Foreskin keratinocyte (primary cell): ENCODE measurements at places on chromosomes 12 and 14.

GRCh38 chr14:37791384-37792036 is 196.1 kb downstream of the TTC6 start:
- no peak for DNase-seq

DNA sequence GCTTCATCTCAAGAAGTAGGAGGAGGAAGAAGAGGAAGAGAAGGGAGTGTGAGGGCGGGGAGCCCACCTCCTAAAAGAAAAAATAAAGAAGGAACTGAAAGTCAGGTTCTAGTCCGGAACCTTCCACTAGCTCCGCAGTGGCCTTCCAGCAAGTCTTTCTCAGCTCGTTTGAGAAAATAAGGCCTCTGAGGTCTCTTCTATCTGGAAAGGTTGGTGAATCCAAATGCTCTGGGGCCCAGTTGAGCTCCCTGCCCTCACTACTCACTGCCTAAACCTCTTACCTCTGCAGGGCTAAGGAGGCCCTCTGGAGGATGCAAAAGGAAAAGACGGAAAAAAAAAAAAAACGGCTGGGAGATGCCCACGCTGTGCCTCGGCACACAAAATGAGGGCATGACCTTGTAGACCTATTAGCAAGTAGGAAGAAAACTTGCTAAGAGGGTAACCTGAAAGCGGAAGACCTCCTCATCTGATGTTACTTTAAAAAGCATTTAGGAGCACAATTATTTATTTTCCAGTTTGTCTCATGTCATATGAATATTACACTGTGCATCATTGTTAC is 35.9 kb downstream of the FBLN5 start:
- DNase-seq = peak; percentile 49

- DNase-seq = no peak
These were observed 267.6 kb upstream of the BTG1 start for GRCh38 chr12:92413286-92413685.

DNA sequence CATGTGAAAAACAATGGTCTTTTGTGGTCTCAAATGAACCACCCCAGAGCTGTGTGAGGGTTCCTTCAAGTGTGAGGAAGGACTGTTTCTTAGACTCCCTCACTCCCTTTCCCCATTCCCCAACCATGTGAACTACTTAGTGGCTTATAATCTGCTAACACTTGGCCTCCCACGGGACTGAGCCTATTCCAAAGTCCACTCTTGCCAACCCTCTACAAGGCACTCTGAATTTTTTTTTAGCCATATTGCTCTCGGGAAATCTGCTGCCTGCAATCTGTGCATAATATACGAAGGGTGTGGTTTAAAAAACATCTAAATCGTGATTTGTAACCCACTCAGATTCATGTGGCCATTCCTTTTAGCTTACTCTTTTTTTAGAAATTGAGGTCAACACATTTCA is 2.6 kb downstream of the SVOP start:
- no peak for DNase-seq

DNA sequence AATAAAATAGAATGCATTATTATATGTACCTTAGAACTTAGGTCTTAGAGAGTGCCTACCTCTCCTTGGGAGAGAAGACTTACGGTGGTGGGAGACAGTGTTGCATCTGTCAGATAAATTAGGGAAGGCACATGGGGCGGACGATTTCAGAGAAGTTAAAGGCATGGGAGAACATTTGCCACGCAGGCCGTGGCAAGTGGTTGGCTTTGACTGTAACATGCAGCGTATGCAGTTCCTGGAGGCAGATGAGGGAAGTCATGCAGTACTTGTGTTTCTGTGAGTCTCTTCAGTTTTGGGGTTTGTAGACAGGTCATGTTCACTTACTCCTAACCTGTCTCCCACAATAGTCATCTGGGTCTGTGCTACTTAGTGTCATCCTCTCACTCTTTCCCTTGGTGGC is 43.6 kb downstream of the ETV6 start:
- DNase-seq = no peak

DNA sequence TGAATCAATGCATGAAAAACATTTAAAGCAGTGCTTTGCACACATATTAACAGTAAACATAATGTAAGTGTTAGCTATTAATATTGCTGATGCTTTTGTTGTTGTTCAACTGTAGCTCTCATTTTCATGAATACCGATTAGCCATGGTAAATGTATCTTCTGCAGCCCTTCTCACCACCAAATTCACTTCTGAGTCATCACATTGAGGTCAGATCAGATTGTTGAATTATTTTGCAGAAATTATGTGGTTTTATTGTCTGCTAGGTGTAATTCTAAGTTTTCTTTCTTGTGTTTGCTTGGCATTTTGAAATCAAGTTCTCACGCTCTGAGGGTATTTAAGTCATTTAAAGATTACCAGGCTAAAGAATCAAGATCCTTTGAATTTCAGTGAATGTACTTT is 74.6 kb downstream of the AKAP6 start:
- DNase-seq = no peak

GRCh38 chr14:59277659-59278058 is 89.2 kb downstream of the DAAM1 start:
- no peak for DNase-seq

- DNase-seq = no peak
These were observed 113.1 kb downstream of the ITPR2 start for GRCh38 chr12:26719852-26720251.

DNA sequence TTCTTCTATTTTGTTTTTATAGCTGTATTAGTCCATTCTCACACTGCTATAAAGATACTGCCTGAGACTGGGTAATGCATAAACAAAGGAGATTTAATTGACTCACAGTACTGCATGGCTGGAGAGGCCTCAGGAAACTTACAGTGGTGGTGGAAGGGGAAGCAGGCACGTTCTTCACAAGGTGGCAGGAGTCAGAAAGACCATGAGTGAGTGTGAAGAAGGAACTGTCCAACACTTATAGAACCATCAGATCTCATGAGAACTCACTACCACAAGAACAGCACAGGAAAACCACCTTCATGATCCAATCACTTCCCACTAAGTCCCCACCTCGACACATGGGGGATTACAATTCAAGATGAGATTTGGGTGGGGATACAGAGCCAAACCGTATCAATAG is 42.3 kb downstream of the ARMH4 start:
- DNase-seq = no peak

GRCh38 chr12:60259225-60259624 is 663.4 kb downstream of the SLC16A7 start:
- DNase-seq = no peak

- no peak for DNase-seq
These were observed 72.2 kb upstream of the PRMT8 start for GRCh38 chr12:3418609-3419390.

DNA sequence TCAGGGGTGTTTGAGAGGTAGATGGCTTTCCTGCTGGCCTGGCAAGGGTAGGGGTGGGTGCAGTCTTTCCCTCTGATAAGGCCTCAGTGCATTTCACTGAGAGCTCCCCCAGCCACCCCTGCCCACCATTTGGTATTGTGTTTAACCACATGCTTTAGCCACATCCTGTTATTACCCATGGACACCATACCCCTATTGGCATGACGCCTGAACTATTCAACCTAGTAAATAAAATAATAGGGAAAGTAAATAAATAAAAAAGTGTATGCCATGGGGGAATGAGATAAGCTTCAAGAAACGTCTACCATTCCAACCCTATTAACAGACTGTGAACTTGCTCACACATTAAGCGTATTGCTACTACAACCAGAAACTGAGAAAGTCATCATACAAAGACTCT is 7.6 kb upstream of the LGR5 start:
- DNase-seq = no peak

GRCh38 chr12:18446061-18446644 is 184.8 kb downstream of the PIK3C2G start:
- no peak for DNase-seq

DNA sequence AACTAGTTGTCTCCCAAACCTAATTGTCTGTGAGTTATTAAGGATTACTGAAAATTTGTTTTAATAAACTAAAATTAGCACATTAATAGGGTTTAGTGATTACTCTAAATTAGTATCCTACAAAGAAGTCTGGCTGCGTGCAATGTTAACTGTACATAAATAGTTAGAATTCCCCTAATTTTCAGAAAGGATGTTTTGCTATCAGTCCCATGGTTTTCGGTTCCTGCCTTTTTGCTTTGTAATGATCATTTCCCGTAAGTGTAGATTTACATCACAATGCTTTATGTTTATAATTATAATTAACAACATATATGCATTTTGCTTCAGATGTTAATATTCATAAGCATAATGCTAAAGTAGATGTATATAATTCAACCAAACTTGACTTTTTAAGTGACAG is 19.8 kb upstream of the LYZ start:
- no peak for DNase-seq

GRCh38 chr14:96072076-96072475 is 32.9 kb downstream of the C14orf132 start:
- no peak for DNase-seq

- peak; percentile 16 for DNase-seq
These were observed 25.7 kb downstream of the FGF23 start for GRCh38 chr12:4353785-4354208.

DNA sequence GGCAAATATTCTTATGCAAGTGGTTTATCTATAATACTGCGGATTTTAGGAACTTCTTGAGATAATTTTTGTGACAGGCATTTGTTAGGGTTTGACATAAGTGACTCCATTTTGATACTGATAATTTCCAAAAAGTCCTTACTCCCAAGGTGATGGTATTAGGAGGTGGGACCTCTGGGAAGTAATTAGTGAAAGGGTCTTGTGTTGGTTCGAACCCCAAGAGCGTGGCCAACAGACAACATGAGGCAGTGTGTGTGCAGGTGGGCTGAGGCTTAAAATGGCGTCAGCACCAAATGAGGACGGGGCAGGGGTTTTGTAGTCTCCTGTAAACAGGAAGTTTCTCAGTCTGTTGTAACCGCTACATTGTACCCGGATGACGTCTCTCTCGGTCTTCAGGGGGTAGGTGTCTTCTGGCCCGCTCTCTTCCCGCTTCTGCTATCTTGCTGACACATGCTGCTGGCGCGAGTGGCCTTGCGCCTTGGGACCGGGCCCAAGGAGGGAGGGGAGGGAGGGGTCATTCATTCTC is 1.7 kb upstream of the C12orf43 start:
- DNase-seq = no peak

DNA sequence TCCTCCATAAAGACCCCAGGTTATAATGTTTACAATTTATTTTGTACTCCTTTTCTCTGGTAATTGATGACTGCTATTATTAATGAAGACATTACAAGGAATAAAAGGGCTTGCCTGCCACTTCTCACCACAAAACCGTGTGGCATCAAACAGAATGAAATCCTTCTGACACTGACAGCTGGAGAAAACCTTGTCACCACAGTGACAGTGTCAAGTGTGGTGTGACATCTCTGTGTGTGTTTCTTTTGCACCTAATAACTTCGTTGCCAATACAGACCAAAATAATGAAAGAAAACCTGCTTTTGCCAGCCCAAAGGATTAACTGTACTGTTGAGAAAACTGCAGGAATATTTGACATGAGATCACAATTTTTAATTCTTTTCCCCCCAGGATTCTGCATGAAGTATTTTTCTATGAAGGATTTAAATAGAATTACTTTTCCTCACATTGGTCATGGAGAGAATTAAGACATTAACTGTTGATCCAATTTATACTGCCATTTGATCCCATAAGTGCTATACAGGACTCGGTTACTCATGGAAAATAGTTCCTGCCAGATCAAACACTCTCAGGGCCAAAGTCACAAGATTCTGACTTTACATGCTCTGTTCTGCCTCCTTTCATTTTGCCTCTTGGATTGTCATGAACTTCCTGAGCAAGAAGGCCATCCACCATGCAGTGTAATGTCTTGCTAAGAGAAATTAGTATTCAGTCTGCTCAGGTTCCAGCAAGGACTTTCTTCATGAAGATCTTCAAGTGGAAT is 60.4 kb upstream of the IFNG-AS1 start:
- no peak for DNase-seq

- no peak for DNase-seq
These were observed 9.1 kb downstream of the INTS13 start for GRCh38 chr12:26928661-26929060.

DNA sequence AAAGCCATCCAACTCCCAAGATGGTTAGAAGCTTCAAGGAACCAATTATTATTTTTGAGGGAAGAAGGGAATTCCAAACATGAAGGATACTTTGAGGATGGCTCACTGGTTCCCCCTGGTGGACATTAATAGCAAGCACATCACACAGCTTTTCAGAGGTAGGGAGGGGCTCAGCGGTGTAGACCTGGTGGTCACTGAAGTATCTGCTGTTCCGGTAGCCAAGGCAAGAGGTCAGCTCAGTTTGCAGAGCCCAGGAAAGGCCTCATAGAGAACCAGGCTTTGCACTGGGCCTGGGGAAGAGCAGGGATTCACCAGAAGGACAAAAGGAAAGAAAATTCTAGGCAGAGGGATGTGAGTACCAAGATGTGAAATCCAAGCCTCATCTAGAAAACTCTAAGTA is 118.7 kb downstream of the KSR2 start:
- DNase-seq = peak; percentile 38

- peak; percentile 52 for DNase-seq
These were observed 77.9 kb downstream of the SPRING1 start for GRCh38 chr12:116659771-116660481.

GRCh38 chr12:80805106-80805505 is 88.4 kb downstream of the MYF5 start:
- no peak for DNase-seq

DNA sequence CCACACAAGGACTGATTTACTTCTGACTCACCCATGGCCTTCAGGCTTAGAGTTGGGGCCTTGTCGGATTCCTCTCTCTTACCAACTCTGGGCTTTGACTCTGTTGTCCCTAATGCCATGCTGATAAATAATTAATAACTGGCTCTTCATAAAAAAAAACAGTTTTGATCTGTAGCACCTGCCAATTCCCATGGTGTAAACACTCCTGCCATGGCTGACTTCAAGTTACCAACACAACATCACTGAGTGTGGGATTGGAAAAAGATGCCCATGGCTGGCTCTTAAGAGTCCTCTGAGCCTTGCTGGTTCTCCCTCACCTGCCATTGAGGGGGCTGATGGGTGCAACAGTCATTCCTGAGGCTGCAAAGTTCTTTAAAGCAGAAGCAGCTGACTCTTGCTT is 104.8 kb downstream of the KIF26A start:
- DNase-seq = no peak

DNA sequence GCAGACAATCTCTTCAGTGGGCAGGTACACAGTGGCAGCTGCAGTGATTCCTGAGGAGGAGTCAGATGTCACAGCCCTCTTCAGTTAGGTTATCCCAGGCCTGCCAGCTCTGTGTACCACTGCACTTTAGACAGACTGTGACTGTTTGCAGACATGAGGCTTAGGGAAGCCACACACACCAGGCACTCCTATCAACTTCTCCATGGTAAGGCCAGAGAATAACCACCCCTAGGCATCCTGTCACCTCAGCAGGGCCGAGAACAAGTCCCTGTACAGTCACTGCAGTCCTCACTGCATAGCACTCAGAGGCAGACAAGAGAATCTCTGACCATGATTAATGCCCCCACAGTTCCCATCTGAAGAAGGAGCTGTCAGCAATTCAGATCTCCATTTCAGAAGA is 296.5 kb downstream of the GALC start:
- no peak for DNase-seq

- no peak for DNase-seq
These were observed 23.7 kb upstream of the TUBA1A start for GRCh38 chr12:49212572-49212971.

DNA sequence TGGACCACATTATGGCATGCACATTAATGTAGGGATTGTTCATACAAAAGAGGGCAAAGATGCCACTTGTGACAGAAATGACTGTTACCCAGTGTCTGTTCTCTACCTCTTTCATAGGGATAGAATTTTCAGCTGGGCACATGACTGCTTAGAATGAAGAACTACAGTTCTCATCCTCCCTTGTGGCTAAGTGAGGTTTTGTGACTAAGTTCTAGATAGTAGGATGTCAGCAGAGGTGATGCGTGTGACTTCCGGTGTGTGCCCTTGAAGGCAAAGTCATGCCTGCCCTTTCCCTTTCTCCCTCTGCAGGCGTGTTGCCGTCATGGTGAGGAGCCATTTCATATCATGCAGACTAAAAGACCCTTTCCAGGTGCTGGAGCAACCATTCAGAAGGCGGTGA is 99.3 kb downstream of the CACNA1C start:
- DNase-seq = no peak
